ENCODE measurements at places on chromosomes 5 and 9.

DNA sequence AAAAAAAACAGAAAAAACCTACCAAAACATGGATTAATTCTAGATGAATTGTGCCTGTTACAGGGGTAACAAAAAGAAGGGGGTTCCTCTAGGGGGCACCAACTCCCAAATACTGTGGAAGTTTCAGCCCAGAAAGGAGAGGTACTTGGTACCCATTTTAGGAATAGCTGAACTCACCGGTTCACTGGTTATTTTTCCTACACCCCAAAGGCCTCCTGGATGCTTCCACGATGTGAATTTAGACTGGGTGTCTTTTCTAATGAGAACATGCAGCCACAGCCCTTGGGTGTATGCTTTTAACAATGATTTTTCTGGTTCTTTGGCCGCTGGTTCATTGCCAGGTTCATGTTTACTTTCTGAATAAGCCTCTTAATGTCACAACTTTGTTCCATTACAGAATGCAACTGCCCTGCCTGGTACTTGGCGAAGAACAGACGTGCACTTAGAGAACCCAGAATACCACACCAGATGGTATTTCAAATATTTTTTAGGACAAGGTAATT is 46.7 kb downstream of the GARNL3 start:
- peak; percentile 91 for DNase-seq

GRCh38 chr9:73869264-73869663 is 627.9 kb upstream of the RORB start:
- DNase-seq = peak; percentile 50

- peak; percentile 62 for DNase-seq
These were observed 75.4 kb downstream of the NREP start for GRCh38 chr5:111681414-111682120.

GRCh38 chr9:98967257-98967656 is 23.6 kb downstream of the COL15A1 start:
- no peak for DNase-seq

DNA sequence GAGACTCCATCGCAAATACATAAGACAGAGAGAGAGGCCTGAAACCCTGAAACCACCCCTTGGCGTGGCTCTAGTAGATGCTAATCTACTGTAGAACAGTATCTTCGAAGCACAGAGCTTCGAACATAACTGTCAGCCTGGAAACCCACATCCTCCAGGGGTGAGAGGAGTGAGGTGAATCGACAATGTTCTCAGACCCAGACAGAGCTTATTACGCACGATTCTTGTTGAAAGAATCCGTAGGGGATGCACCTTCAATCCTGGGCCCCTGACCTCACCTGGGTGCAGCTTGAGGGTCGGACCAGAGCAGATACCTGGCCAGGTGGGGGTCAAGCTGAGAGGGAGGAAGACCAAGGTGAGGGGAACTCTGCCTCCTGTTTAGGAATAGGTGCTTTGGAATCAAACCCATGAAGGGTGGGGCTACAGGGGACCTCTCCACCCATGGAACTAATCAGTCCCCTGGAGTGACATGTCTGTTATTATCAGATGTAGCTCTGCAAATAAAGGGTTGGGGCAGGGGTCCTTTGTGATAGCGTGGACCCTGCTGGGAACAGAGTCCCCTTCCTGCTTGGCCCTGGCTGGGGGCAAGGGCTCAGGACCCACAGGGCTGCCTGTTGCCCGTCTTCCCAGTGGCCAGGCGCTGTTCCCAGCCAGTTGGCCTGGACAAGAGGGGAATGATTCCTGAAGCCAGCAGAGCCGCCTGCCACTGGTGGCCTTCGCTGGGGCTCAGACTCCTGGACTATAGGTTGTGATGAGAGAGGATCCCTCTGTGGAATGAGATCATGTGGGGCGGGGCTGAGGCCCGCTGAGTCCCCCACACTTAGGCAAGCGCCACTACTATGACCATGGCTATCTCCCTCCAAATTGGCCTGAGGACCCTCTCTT is 41.2 kb downstream of the DBH start:
- no peak for DNase-seq

GRCh38 chr5:53613536-53613935 is 53.1 kb downstream of the NDUFS4 start:
- DNase-seq = no peak

DNA sequence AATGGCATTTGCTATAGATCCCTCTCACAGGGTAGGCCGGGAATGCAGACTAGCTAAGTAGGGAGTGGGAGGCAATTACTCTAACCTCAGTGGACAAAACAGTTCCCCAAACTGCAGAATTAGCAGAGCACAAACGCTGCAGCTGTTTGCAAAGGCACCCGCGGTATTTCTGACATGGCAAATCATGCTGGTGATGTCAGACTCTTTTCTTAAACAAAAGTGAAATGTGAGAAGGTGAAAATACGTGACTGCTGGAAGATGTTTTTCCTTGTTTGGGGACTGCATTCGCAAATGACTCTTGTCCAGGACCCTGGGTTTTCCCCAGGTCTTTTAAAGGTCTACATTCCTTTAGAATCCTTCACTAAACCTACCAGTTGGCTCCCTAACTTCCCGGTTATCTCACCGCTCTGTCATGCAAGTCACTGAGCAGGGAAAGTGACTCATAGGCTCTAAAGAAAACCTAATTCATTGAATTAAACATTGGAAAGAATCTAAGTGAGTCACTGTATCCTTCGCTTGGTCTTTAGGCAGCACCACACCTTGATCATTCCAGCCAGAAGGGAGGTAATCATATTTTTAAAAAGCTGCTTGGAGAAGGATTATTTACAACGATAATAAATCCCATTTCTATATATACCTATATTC is 91.5 kb upstream of the DNAH5 start:
- DNase-seq = peak; percentile 97

DNA sequence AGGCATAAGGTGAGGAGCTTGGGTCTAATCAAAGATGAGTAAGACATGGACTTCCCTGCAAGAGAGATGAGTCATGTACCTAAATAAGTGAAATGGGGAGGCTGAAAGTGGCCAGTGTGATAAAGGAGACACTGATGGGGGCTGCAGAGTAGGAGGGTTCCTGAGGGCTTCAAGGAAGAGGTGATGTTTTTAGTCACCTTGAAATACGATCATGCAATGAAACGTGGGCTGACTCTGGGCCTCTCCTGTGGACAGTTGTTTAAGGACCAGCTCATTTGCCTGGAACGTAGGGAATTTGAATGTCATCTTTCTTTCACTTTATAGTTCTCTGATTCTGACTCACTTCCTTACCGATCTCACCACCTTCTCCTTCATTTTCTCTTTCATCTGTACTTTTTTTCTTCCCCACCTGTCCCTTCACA is 49.6 kb upstream of the CPLX2 start:
- DNase-seq = no peak

- DNase-seq = peak; percentile 51
These were observed 1.0 kb upstream of the MINAR2 start for GRCh38 chr5:129746876-129747275.

GRCh38 chr5:146731909-146732659 is 146.5 kb downstream of the PPP2R2B start:
- DNase-seq = peak; percentile 42

DNA sequence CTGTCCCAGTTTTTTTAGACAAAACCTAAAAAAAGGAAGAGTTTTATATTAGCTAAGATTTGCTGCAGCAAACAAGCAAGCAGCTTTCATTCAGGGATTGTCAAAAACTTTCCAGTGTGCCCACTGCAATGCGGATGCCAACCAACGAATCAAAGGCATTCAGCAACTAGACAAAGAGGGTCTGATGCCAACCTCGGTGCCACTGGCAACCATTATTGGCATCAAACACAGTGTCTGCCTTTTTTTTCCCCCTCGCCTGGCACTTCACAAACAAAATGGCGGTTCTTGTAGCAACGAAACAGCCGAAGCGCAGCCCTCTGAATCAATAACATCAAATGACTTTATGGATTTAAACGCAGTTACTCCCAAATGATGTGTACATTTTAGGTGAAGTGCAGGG is 10.4 kb downstream of the NFIB start:
- no peak for DNase-seq

- no peak for DNase-seq
These were observed 757.3 kb upstream of the WWC1 start for GRCh38 chr5:167533814-167534795.

DNA sequence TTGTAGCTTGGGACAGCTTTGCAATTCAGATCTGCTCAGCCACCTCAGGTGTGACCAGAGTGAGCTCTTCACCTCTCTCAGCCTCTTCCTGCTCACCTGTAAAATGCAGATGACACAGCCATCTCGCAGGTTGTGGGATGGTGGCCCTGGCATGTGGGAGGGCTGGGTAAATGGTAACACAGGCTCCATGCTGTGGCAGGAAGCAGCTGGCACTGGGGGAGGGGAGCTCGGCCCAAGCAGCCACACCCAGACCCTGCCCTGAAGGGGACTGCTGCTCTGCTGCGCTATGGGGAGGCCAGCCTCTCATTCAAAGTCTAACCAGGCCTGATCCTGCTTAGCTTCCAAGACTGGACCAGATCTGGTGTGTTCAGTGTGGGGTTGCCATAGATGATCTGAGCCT is 24.1 kb downstream of the PHF2 start:
- DNase-seq = no peak

GRCh38 chr9:8621416-8621815 is 821.8 kb upstream of the DMAC1 start:
- no peak for DNase-seq

GRCh38 chr5:131855452-131855851 is 58.6 kb upstream of the FNIP1 start:
- DNase-seq = no peak

- DNase-seq = peak; percentile 50
These were observed 1.2 kb downstream of the FBXL17 start for GRCh38 chr5:108380531-108381349.

- no peak for DNase-seq
These were observed 475.1 kb downstream of the DMRTA1 start for GRCh38 chr9:22921742-22922141.

DNA sequence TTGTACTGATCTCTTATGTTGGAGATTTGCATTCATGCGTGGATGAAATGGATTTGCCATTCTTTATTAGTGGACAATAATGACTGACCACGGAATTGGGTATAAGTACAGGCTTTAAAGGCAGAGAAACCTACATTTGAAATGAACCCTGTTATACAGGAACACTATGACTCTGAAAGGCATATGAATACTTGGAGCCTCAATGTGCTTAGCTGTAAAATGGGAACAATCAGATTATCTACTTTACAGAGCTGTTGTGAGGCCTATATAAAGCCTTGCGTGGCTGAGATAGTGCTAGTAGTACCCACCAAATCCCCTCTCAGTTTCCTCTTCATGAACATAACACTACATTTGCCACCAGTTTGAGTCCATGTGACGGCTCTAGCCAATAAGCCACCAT is 18.9 kb upstream of the MGAT1 start:
- no peak for DNase-seq

DNA sequence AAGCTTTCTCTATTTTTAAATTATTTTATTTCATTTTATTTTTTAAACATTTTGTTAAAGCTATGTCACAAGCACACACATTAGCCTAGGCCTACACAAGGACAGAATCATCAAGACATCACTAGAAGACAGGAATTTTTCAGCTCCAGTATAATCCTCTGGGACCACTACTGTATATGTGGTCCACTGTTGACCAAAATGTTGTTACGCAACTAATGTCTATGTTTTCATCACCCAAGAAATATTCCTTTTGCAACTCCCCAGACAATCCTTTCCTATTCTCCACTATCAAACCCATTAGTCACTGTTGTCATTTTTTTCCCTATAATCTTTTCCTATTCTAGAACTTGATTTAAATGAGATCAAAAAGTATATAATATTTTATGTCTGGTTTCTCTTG is 2371.7 kb upstream of the C9orf72 start:
- no peak for DNase-seq

DNA sequence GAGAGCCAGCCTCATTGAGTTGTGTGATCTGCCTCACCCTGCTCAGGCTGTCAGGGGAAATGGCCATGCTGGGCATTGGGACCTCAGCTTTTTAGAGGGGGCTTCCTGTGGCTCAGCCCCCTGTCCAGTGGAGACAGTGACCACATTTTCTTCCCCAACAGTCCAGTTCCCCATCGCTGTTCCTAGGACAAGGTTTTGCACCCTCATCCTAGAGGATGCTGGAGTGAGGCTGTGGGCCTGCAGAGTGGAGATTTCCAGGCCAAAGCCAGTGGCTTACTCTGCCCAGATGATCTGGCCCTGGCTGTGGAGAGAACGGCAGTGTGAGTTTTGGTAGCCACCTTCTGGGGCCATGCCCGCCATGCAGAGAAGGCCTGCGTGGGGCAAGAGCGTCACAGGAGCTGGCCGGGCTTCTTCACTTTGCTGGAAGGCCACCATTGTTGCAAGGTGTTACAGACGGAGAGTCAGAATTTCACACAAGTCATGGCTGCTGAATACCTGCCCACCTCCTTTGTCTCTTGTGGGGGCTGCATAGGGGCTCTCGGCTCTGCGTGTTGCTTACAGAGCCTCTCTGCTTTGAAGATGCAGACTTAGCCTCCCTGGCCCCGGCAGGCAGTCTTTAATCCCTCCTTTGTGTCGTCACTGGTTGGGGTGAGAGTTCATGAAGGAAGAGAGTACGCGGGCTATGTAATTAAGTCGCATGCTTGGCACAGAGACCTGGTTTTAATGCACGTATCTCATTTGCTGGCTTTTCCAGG is 35.2 kb upstream of the PITX1 start:
- no peak for DNase-seq

GRCh38 chr5:15501091-15501791 is 1.3 kb downstream of the FBXL7 start:
- peak; percentile 83 for DNase-seq

DNA sequence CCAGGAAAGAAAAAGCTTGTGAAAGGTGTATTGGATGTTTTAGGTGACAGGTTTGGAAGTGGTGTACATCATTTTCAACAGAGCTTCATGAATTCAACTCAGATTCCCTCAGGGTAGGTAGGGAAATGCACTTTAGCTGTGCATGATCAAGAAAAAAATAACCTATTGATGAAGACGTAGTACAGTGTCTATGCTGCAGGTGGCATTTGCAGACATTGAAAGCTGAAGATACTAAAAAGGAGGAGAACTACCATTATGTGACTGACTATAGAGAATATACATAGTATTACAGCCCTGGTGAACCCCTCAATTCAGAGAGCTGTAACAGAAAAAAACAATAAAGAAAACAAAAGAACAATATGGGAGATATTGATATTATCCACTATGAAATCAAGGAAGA is 2344.7 kb upstream of the ACO1 start:
- no peak for DNase-seq

DNA sequence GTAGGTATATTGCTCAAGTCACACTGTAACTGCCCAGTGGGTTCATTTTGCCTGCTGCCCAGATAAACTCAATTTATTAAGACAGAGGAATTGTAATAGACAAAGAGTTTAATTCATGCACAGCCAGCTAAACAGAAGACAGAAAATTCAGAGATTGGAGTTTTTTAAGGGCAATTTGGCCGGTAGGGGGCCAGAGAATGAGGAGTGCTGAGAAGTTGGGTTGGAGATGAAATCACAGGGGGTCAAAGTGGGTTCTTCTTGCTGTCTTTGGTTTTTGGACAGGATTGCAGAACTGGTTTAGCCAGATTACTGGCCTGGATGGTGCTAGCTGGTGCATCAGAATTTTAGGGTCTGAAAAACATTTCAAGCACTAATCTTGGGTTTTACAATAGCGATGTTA is 20.7 kb upstream of the IL33 start:
- DNase-seq = no peak

- DNase-seq = no peak
These were observed 24.7 kb downstream of the TBCA start for GRCh38 chr5:77751328-77752023.

- DNase-seq = no peak
These were observed 194.7 kb downstream of the CDH9 start for GRCh38 chr5:26843677-26844076.

GRCh38 chr9:94139672-94140417 is 55.6 kb downstream of the PTPDC1 start:
- peak; percentile 98 for DNase-seq

GRCh38 chr5:143642791-143643190 is 169.2 kb upstream of the HMHB1 start:
- peak; percentile 58 for DNase-seq

GRCh38 chr9:76085596-76085995 is 195.1 kb downstream of the PCSK5 start:
- no peak for DNase-seq
